NCI-H187 treated with DMSO at 0.1 percent for 48 hours (cell line): ENCODE measurements at places on chromosomes 5 and 9.

GRCh38 chr5:82352146-82352791 is 74.1 kb upstream of the RPS23 start:
- no peak for DNase-seq

GRCh38 chr5:165956854-165957253 is 2334.6 kb upstream of the WWC1 start:
- DNase-seq = no peak

DNA sequence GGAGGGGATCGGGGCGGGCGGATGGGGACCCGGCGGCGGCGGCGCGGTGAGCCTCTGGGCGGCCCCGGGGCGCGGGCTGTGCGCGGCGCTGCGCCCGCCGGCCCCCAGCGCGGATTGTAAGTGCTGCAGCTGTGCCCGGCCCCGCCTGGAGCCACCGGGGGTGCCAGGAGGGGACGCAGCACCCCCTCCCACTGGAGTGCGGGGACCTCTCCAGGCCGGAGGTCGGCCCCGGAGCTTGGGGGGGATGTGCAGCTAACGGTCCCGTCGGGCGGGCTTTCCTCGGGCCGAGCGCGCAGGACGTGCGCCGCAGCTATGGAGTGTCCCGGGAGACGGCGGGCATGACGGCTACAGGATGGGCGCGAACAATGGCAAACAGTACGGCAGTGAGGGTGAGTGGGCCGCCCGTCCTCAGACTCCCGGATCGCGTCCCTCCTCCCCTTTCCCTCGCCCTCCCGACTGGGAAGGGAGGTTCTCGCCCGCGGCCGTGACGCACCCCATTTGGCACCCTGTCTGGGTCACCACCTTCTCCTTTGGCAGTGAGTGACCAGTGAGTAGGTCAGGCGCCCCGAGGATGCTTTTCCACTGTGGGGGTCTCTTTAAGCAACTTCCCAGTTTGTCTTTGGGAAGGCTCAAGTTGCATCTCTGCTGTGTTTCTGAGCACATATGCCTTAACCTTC is 483 bp downstream of the FBXL7 start:
- no peak for DNase-seq

- DNase-seq = no peak
These were observed 30.9 kb upstream of the ZDHHC11B start for GRCh38 chr5:815449-815848.

DNA sequence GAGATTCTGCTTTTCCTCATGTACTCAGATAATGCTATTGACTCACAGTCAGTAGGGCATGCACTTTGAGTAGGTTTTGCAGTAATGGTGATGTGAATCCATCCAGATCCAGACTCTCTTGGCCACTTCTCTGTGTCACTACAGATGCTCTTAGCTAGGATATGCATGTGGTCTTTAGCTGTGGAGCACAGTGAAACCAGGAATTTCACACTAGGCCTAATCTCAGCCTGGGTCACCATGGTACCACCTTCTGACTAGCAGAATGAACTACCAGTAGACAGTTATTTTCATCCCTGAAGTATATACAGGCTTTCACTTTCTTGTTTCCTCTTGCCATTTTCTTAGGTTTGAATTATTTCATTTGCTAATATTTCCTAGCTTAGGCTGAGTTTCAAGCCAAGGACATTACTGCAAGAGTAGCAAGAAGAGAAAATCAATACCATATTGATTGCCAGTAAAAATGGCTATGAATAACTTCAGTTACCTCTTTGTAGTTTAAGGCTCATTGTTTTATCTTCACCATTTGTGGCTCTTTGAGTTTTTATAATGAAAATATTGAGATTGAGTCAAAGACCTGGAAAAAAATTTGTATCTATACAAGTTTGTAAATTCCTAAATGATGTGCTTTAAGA is 28.4 kb upstream of the CSNK1G3 start:
- DNase-seq = no peak

DNA sequence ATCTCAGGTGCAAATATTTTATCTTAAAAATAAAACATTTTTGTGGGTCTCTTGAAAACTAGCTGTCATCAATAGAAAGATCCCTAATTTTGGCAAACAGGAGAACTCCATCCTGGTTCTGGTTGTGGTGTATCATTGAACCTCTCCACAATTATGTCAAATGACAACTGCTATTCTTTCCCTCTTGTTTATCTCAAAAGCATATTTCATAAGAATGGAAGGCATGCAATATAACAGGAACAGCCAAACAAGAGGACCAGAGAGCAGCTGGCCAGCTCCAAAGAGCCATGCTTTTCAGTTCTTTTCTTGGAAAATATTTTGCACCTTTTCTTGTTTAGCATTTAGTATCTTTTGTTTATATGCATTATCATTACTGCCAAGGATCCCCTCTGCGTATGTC is 125.4 kb downstream of the ADAMTS6 start:
- no peak for DNase-seq
